ENCODE measurements at places on chromosomes 3 and 15. TPM values are rescaled to one million over a fixed set of nuclear protein-coding genes. Genes with fewer than 3 reads are reported as not detected.
A peak's percentile ranks its signal among the peaks of the same experiment; 100 is the strongest.

DNA sequence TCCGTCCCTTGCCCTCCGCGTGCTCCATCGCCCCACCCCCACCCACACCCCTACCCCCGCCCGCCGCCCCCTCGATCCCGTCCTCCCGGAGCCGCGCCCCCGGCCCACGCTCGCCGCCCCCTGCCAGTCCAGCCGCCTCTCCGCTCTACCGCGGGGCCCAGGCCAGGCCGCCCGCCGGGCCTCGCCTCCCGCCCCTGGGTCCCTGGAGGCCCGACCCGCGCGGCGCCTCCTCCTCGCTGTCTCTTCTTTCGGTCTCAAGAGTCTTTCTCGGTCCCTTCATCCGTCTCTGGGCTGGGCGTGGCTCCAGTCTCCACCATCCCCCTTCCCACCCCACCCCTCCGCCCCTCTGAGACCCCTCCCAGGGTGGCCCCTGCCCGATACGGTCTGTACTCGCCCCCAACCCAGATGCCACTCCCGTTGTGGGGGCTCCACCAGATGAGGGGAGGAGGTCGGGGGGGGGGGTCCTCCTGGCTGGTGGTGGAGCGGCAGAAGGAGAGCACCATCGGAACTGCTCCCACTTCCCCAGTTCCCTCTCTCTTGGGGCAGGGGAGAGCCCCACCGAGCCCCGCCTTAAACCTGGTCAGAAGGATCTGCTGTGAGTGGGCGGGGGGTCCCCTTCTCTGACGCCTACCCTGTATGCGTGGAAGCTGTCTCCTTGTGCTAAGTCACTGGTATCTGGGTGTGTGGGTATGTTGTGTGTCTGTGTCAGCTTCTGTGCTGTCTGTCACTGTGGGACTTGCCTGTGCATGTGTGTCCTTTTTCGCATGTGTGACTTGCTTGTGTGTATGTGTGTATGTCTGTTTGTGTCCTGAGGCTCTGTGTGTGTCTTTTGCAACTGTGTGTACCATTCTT is 1.0 kb downstream of the PRKCD start:
- H3K27me3 ChIP-seq: peaks cover 5% of the 10 kb centered on the region
- DNase-seq: peak; percentile 80
- peaks cover 12% of the 10 kb centered on the region for H3K4me1 ChIP-seq
- peak overlapping the region; percentile 80 for H3K4me3 ChIP-seq
- no peaks in the 10 kb centered on the region for H3K36me3 ChIP-seq

GRCh38 chr3:74623261-74623836 is 8.9 kb upstream of the CNTN3 start:
- H3K4me1 ChIP-seq: no peaks in the 10 kb centered on the region
- no peak overlapping the region for H3K4me3 ChIP-seq
- peaks cover 8% of the 10 kb centered on the region for H3K27me3 ChIP-seq
- DNase-seq: no peak
- H3K36me3 ChIP-seq: no peaks in the 10 kb centered on the region

- peaks cover 36% of the 10 kb centered on the region for H3K4me1 ChIP-seq
- no peak overlapping the region for H3K4me3 ChIP-seq
- H3K36me3 ChIP-seq: peaks cover 3% of the 10 kb centered on the region
- DNase-seq: peak; percentile 50
- H3K27ac ChIP-seq: no peak overlapping the region
Measured at GRCh38 chr15:67130673-67131601, 65.5 kb downstream of the SMAD3 start.

DNA sequence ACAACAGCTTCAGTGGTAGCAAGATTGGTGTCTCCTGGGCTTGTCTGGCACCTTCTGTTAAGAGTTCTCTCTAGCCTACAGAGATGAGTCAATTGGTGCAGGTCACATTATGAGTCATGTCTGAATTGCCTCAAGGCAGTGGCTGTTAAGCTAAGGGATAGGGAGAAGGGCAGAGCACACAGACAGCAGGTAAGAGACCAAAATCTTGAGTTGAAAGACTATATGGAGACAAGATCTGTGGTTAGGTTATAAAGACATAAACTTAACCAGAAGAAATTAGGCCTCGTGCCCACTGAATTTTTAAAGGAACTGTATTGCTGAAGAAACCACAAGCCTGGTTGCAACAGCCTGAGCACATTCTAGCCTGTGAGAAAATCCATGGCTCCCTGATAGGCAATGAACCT is 19.2 kb upstream of the KPNA1 start:
- H3K36me3 ChIP-seq: no peaks in the 10 kb centered on the region
- peaks cover 8% of the 10 kb centered on the region for H3K4me1 ChIP-seq
- H3K4me3 ChIP-seq: no peak overlapping the region
- no peak overlapping the region for H3K27ac ChIP-seq

- no peaks in the 10 kb centered on the region for H3K27me3 ChIP-seq
- H3K36me3 ChIP-seq: no peaks in the 10 kb centered on the region
- no peaks in the 10 kb centered on the region for H3K4me1 ChIP-seq
Measured at GRCh38 chr15:71151081-71151480, 35.8 kb downstream of the THSD4 start.

DNA sequence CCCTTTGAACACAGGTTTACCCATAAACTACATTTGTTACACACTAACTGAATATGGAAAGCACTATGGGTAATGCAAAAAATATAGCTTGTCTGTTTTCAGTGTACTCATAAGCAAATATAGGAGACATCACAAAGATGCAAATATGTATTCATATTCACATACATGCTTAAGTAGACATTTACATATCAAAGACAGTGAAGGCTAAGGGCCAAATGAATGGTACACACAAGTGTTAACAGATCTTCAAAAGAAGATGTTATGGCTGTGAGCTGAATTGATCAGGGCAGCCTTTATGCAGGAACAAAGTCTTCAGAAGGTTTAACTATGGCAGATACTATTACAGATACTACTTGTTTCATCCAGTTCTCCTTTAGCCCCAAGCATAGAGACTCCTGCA is 384.1 kb downstream of the FHIT start:
- no peak overlapping the region for H3K4me3 ChIP-seq
- H3K4me1 ChIP-seq: no peaks in the 10 kb centered on the region
- no peaks in the 10 kb centered on the region for H3K27me3 ChIP-seq

DNA sequence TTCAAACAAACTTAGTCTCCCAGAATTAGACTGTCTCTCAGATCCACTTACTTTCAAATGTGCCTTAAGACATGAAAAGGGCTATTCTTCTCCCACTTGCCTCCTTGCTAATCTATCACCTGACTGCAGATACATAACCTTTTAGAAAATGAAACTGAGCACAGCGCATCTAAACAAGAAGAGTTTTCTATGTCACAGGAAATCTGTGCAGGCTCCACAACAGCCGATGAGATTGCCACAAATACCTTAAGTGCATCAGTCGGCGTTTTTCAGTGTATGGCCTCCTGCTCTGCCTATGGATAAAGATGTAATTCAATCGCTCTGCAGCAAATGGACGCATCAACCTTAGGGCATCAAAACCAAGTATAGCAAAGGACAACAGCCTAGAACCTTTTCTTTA is 544.2 kb downstream of the FOXP1 start:
- H3K36me3 ChIP-seq: peaks cover 21% of the 10 kb centered on the region
- no peak overlapping the region for H3K27ac ChIP-seq
- no peak overlapping the region for H3K4me3 ChIP-seq
- no peaks in the 10 kb centered on the region for H3K27me3 ChIP-seq
- peaks cover 3% of the 10 kb centered on the region for H3K4me1 ChIP-seq
- DNase-seq: no peak

DNA sequence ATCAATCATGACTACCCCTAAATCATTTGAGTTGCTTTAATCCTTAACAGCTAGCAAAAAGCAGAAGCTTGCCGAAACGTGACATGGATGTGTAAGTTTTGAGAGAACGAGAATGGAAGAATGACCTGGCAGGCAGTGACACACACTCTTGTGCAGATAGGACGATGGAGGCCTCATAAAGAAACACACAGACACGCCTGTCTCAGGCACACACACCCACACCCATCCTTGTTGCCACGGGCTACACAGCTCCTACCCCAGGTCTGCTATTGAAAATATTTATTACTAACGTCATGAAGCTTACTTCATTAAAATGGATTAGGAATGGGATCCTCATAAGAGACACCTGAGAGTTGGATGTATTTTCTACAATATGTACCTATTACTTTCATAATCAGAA is 8.5 kb downstream of the MYO5C start:
- H3K4me3 ChIP-seq: no peak overlapping the region
- H3K4me1 ChIP-seq: no peaks in the 10 kb centered on the region
- no peak for DNase-seq
- peaks cover 2% of the 10 kb centered on the region for H3K36me3 ChIP-seq

DNA sequence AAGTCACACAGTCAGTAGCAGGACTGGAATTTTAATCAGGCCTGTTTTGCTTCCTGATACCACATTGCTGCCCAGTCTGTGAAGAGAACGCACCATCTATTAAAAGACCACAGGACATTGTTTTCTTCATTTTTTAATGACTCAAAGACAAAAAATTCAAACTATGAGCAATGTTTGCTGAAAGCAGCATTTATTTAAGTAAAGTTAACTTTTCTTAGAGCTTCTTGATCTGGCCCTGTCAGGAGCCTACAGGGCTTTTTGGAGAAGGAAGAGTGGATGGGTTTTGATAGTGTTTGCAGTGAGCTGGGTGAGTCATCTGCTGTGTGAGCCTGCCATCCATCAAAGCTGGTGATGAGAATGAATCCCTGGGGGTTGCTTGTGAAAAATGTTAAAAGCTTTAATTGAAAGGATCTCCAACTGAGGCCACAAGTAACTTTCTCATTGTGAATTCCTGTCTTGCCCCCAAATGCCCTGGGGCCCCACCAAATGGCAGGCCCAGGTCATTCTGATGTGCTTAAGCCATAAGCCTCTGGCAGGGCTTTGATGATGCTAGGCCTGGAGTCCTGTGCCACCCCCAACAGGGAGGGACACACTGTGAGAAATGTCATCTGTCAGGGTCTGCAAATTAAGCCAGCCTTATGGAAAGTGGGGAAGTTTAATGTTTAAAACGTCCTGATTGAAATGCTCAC is 136.2 kb upstream of the PFN2 start:
- H3K27me3 ChIP-seq: no peaks in the 10 kb centered on the region
- H3K27ac ChIP-seq: peak overlapping the region; percentile 99
- peaks cover 8% of the 10 kb centered on the region for H3K4me1 ChIP-seq
- H3K36me3 ChIP-seq: no peaks in the 10 kb centered on the region
- peak; percentile 74 for DNase-seq

- peaks cover 6% of the 10 kb centered on the region for H3K4me1 ChIP-seq
- H3K27ac ChIP-seq: no peak overlapping the region
- H3K4me3 ChIP-seq: peak overlapping the region; percentile 91
- no peak for DNase-seq
- H3K36me3 ChIP-seq: peaks cover 26% of the 10 kb centered on the region
Measured at GRCh38 chr15:47720555-47720954, 3.2 kb downstream of the SEMA6D start.

- no peak for DNase-seq
- H3K27me3 ChIP-seq: no peaks in the 10 kb centered on the region
- no peak overlapping the region for H3K27ac ChIP-seq
- no peak overlapping the region for H3K4me3 ChIP-seq
- H3K4me1 ChIP-seq: no peaks in the 10 kb centered on the region
- no peaks in the 10 kb centered on the region for H3K36me3 ChIP-seq
Measured at GRCh38 chr15:91787198-91787597, 66.3 kb upstream of the SLCO3A1 start.

DNA sequence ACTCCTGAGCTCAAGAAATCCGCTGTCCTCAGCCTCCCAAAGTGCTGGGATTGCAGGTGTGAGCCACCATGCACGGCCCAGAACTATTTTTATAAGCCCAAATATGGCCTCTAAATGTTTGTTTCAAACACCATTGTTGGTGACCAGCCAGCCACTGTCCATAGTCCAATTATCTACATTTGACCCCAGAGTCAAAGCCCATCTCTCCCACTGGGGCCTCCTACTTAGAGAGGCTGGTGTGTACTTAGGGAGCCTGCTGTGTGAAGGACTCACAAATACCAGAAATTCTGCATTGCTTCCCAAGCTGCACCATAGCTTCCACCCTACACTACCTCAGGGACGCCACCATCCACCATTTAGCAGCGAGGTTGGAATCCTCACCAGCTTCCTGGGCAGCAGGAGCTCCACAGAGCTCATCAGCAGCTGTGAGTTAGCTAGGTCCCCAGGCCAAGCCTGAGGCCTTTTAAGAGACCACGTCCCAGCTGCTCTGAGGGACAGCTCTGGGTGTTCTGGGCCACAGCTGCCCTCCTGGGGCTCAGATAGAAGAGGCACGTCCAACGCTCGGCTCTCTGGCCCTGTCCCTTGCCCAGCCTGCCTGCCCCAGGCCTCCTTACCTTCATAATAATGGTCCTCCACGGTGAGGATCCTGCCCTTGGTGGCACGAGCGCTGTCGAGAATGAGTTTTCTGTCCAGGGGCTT is 29.5 kb downstream of the TKT start:
- H3K4me3 ChIP-seq: no peak overlapping the region
- peaks cover 65% of the 10 kb centered on the region for H3K36me3 ChIP-seq
- no peaks in the 10 kb centered on the region for H3K4me1 ChIP-seq
- no peak overlapping the region for H3K27ac ChIP-seq
- no peak for DNase-seq
- H3K27me3 ChIP-seq: no peaks in the 10 kb centered on the region

DNA sequence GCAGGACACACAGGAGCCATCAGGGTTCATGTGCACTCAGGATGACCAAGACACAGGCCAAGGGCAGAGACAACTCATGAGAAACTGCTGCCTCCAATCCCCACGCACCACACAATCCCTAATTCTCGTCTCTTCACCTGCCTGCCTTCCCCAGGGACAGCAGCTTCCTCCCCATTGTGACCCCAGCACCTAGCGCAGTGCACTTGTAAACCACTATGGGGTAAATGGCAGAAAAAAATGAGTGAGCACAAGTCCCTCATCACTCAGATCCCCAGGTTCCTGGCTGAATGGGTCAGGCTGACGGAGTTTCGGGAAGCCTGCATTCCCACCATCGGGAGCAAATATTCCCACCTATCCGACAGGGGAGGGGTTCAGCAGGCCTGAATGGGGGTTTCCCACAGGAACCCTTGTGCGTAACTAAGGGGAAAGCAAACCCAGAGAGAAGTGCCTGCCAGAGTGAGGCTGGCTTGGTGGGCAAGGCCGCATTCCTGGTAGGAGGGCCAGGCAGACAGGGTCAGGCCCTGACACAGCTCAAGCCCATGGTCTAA is 18.8 kb downstream of the PLXNB1 start:
- no peak overlapping the region for H3K4me3 ChIP-seq

GRCh38 chr3:32571192-32571485 is 481 bp upstream of the DYNC1LI1 start:
- peak overlapping the region; percentile 99 for H3K27ac ChIP-seq
- H3K4me1 ChIP-seq: peaks cover 8% of the 10 kb centered on the region
- DNase-seq: no peak
- peaks cover 9% of the 10 kb centered on the region for H3K27me3 ChIP-seq

The AGBL1 gene
- total RNA-seq: not detected

The ZPLD1 gene
- 0.18 TPM for total RNA-seq

The UBAP1L gene
- total RNA-seq: 3.4 TPM

The RSRC1 gene
- total RNA-seq: 52.1 TPM

The ISL2 gene
- 0.51 TPM for total RNA-seq

The CD96 gene
- total RNA-seq: not detected

The AADAC gene
- total RNA-seq: not detected

The CHDH gene
- total RNA-seq: 8.0 TPM

The P2RY1 gene
- total RNA-seq: 11.5 TPM

The PIAS1 gene
- total RNA-seq: 33.1 TPM

The ARPIN gene
- 6.9 TPM for total RNA-seq

The ACOX2 gene
- 3.0 TPM for total RNA-seq
